ENCODE measurements at places on chromosomes 13 and 19.

GRCh38 chr13:112983042-112983305 lies 14.0 kb downstream of the MCF2L start:
- no peak for DNase-seq

GRCh38 chr19:14871619-14872230 lies 14.2 kb downstream of the OR7A17 start:
- peak; percentile 82 for DNase-seq

GRCh38 chr19:28726533-28727479 lies 486.1 kb downstream of the UQCRFS1 start:
- DNase-seq: no peak

GRCh38 chr13:27404680-27405079 lies 19.7 kb upstream of the GTF3A start:
- DNase-seq: no peak

DNA sequence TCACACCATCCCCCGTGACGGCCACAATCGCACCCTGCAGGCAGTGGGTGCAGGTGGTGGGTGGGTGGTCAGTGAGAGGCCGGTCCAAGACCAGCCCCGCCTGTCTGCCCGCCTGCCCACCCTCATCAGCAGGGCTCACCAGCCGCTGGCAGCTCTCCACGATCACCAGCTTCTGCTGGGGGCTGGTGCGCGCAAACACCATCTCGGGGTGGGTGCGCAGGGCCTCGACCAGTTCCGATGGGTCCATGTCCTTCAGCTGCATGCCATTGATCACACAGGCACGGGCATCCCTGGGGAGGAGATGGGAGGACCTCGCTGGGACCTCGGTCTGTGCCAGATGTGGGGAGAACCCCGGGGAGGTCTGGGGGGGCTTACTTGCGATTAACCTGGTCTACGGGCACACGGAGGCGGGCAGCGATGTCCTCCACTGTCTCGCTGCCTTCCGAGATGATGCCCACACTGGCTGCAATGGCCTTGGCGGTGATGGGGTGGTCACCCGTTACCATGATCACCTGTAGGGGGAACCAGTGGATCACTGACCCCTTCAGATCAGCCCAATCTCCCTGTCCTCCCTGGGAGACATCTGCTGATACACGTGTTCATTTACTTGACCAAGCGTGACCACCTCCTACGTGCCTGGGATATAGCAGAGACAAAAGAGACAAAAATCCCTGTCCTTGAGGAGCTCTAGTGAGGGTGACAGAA lies 8.0 kb downstream of the ATP4A start:
- DNase-seq: no peak
